ENCODE measurements at places on chromosomes 16 and 17. TPM values are rescaled to one million over a fixed set of nuclear protein-coding genes. Genes with fewer than 3 reads are reported as not detected.

Gene PRKCB
- total RNA-seq: 71.9 TPM

Gene MYH11
- not detected for total RNA-seq

Gene C16orf92
- total RNA-seq: not detected

Gene DNAJA3
- 66.0 TPM for total RNA-seq

Gene HBA2
- not detected for total RNA-seq

Gene TERB1
- 0.11 TPM for total RNA-seq
